ENCODE measurements at places on chromosomes 7 and 10.

DNA sequence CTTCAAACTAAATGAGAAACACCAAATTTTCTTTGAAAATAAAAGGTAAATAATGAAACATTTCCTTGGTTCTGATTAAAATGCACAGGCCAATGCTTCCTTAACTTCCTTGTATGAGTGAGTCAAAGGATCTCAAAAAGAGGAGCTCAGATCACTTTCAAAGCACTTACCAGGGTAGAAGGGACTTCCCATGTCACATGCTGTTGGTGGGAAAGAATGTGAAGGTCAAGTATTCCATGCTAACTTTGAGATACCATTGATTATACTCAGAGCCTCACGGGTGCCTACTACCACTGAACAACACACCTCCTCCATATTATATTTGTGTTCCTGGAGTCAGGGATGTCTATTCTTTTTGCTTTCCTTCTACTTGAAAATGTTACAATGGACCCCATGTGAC lies 233.5 kb upstream of the KIAA1217 start:
- peak; percentile 94 for DNase-seq

GRCh38 chr7:132080967-132081668 lies 495.2 kb downstream of the PLXNA4 start:
- DNase-seq, result no peak

DNA sequence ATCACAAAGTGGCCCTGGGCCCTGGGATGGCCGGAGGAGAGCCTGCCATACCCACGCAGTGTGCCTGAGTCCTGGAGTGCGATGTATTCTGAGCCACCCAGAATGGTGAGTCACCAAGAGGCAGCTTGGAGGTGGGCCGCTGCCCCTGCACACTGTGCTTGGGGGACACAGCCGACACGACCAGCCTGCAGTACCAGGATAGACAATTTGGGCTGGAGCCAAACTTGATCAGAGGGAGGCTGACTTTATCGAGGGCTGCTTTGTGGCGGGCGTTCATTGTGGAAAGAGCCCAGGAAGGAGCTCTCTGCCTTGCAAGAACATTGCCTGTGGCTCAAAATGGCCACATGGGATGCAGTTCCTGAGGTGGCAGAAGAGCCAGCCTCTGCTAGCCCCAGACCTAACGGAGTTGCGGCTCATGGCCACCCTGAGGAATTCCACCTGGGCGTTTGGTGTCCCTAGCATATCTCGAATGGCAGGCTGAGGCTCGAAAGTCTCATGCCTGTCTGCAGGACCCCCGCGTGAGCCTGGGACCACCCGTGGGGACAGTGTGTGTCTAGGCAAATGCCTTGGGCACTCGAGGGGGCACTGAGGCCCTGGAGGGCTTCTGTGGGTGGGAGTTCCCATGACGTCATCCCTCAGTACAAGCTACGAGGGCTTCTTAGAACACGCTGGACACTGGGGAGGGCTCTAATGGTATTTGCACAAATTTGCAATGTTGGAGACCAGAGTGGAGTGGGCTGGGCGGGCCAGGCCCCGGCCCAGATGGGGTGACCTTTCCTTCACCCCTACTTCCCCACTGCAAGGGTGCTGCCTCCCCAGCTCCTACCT lies 79.7 kb downstream of the LHPP start:
- DNase-seq, result no peak

- DNase-seq, result no peak
Observed at GRCh38 chr7:45564886-45565455, 9.2 kb upstream of the ADCY1 start.

- DNase-seq, result peak; percentile 10
Observed at GRCh38 chr10:46245381-46245900, 41.4 kb upstream of the ANTXRL start.

GRCh38 chr7:155461631-155462030 lies 3.7 kb downstream of the EN2 start:
- no peak for DNase-seq

- no peak for DNase-seq
Observed at GRCh38 chr7:18179093-18179492, 151.4 kb upstream of the PRPS1L1 start.

- peak; percentile 65 for DNase-seq
Observed at GRCh38 chr10:9331583-9332008, 1277.1 kb downstream of the GATA3 start.

DNA sequence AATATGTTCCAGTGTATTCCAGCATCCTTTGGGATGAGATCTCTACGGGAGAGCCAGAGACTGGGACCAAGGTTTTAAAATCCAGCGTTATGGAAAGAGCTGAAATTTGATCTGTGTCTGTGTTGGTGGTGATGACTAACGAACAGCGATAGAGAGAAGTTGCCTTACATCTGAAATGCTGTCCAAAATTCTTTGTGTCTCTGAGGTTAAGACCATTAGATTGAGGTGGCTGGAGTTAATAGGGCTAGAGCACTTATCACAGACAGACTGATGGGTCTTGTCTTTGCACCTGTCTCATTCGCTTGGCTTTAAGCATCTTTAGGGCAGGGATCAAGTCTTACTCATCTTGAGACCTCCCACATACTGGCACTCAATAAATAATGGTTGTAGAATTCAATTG lies 41.0 kb upstream of the RAPGEF5 start:
- no peak for DNase-seq

DNA sequence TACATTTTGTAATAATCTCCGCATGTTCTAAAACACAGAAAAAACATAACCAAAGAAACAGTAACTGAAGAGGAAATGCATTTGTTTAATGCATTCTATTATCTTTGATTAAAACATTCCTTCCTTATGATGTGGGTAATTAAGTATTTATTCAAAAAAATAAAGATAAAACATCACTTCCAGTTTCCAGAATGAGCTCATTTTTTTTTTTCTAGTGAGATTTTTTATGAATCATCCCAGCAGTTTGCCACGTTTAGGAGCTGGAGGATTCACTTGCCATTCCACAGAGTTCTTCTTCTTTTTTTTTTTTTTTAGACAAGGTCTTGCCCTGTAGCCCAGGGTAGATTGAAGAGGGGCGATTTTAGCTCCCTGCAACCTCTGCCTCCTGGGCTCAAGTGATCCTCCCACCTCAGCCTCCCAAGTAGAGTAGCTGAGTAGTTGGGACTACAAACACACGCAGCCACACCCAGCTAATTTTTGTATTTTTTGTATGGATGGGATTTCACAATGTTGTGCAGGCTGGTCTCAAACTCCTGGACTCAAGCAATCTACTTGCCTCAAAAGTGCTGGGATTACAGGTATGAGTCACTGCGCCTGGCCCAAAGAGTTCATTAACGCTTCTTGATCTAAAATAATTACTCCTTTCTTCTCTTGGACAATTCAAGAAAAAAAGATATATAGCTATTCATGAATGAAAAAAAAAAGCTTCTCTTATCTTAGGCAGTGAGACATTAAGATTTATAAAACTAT lies 177.3 kb downstream of the DKK1 start:
- no peak for DNase-seq

GRCh38 chr7:222716-223041 lies 30.3 kb downstream of the FAM20C start:
- DNase-seq, result no peak

GRCh38 chr7:122258971-122259370 lies 45.6 kb downstream of the FEZF1 start:
- no peak for DNase-seq

DNA sequence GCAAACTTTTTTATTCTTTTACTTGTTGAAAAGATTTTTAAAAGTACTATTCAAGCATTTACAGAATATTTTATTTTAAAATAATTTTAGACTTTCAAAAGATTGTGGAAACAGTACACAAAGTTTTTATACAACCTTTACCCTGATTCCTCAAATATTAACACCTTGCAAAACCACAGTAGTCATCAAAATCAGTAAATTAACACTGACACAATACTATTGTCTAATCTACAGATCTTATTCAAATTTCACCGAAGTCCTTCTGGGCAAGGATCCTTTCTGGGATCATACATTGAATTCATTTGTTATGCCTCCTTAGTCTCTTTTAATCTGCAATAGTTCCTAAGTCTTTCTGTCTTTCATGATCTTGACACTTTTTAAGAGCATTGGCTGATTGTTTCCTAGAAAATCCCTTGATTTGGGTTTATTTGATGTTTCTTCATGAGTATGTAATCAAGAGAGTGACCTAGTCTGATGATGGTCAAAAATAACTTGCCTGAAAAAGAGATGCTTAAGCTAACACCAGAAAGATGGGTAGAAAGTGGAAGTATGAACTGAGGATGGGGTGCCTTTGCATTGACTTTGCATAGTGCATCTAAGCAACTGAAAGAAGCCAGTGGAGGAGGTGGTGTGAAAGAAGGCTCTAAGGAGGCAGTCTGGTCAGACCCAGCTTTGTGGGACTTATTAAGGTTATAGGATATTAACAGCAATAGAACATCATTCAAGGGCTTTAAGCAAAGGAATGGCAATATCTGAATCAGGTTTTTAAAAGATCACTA lies 9.7 kb downstream of the STAMBPL1 start:
- DNase-seq, result no peak

- no peak for DNase-seq
Observed at GRCh38 chr10:35949811-35950211, 307.7 kb upstream of the FZD8 start.

DNA sequence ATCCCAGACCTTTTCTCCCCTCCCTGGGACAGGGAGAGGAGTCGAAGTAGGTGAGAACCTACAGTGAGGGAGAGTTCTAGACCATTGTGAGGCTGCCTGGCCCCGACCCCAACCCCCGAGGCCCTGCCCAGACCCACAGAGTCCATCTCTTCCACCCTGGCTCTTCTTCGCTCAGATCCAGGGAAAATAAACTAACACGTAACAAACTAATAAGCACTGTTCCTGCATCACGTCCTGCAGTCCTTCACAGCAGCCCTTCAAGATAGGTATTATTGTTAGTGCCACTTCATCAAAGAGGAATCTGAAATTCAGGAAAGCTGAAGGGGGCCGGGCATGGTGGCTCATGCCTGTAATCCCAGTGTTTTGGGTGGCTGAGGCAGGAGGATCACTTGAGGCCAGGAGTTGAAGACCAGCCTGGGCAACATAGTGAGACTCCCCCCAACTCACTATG lies at the start of gene SPACDR:
TSS of gene SPACDR (minus strand) at position 51 of the 451 bp plus-strand sequence. CDS start 235 bp downstream, outside the sequence.
- DNase-seq, result no peak

GRCh38 chr7:124188576-124188975 lies 155.7 kb upstream of the TMEM229A start:
- DNase-seq, result no peak

- DNase-seq, result peak; percentile 51
Observed at GRCh38 chr10:110755781-110756180, 111.6 kb downstream of the RBM20 start.

DNA sequence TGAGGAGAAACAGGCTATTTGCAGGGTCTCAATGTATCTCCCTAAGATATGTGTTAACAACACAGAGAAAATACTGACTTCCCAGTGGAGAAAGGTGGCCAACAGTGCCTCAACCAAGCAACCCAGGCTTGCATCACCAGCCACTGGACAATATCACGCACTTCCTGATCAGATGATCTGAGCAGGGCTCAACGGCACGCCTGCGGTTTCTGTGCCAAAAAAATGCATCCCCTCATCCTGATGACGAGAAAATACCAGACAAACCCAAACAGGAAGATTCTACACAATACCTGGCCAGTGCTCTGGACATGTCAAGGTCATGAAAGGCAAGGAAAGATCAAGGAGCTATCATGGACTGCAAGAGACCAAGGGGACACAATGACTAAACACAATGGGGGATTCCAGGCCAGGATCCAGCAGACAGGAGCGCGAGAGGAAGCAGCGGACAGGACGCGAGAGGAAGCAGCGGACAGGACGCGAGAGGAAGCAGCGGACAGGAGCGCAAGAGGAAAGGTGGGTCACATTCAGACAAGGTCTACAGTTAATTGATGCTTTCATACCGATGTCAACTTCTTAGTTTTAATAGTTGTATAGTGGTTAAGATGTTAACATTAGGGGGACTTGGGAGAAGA lies 51.1 kb downstream of the GNA12 start:
- no peak for DNase-seq

DNA sequence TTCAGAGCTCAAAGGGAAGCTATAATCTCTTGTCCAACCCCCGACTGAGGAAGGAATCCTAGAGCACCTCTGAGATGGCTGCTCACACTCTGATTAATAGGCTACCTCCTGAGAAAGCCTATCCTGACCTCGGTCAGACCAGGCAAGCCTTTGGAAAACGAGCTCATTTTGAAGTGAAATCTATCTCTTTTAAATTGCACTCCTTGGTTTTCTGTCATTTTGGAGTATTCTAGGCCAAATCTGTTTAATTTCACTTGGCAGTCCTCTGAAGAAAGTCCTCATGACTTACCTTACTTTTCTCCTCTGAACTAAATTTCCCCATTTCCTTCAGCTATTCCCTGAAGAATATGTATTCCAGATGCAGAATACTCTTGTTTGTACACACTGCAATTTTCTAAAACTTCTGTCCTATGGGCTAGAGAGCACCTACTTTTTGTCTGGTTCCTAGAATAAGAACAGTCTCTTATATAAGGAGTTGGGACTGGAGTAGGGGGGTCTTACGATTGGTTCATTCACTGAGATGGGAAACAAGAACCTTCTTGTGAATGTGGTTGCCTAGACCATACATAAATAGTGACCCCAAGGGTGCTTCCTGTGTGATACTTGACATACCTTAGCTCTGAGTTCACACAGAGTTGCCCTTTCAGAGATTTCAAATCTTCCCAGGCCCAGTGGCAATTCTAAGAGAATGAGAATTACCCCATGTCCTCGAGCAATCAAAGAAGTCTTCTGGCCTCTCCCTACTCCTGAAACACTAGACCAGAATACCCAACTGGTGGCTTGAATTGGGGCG lies 31.9 kb upstream of the HPS1 start:
- DNase-seq, result peak; percentile 64

DNA sequence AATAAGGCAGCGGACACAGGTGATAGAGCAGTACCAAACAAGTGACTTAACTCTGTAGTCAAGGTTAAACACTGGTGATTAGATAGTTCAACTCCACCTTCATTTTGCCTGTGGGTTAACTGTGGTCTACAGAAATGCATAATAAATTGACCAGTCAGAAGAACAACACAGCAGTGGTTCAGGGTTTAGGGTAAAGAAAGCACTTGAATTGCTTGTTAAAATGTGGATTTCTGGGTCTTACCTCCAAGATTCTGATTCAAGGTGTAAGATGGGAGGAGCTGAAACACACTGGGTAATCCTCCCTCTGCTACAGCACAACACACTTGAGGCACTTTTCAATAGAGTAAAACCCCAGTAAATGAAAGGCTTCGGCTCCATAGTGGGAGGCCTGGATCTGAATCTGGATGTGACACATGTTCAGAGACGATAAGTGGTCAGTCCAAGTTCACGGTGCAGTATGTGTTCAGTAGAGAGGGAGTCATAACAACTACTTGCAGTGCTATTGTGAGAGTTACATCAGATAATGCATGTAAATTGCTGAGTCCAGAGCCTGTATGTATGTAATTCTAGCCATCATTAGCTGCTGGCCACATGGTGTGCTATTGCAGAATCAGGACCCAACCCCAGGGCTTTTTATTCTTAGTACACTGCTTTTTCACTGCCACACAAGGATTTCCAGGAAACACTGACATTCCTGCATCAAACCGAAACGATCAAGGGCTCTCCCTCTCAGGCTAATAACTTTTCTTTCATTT lies 141.7 kb downstream of the SORCS1 start:
- no peak for DNase-seq

DNA sequence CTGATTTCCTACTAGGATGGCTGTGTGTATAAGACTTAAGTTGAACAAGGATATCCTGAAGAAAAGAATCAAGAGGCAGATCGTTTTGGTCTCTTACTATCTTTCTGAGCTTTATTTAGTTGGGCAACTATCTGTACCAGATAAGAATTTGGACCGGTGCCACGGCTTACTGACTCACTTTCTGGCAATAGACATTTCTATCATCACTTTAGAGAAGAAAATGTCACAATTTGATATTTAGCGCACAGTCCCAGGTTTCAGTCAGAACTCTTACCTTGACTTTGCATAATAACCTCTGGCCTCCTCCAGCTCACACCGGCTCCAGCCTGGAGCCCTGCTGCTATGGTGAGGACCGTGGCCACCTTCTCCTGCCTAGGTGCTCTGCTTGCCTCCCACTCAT lies 218.2 kb upstream of the MDFIC start:
- peak; percentile 13 for DNase-seq
